ENCODE measurements at places on chromosomes 1 and 21. TPM values are rescaled to one million over a fixed set of nuclear protein-coding genes. Genes with fewer than 3 reads are reported as not detected.
A peak's percentile ranks its signal among the peaks of the same experiment; 100 is the strongest.

DNA sequence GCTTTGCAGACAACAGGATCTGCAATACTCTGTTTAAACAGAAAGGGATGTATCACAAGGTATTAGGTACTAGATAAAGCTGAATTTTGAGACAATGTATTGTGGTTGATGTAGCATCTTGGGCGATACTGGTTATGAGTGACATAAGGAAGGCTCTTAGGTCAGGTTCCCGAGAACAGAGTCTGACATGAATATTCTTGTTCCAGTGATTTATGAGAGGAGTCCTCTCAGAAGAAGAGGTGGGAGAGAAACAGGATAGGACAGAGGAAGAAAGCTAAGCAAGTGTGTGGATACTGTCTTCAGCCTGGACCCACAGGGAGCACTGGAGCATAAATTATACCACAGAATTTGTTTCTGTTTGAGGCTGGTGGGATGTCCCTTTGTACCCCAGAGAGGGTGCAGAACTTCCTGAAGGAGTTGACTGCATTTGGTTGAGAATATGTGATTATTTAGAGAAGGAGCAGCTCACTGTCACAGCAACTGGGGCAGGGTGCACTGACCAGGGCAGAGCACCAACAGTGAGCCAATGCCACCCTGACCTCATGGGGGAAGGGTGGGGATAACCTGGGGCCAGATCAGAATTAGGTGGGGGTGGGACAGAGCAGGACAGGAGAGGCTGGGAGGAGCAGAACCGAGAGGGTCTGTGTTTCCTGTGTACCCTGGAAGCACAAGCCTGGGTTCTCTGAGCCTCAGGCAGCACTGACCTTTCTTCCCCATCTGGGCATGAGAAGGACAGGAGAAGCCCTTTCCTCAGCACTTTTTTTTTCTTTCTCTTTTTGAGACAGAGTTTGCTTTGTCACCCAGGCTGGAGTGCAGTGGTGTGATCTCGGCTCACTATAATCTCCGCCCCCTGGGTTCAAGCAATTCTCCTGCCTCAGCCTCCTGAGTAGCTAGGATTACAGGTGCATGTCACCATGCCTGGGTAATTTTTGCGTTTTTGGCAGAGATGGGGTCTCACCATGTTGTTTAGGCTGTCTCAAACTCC, 36.3 kb upstream of the SLC6A9 start:
- no peak for DNase-seq

DNA sequence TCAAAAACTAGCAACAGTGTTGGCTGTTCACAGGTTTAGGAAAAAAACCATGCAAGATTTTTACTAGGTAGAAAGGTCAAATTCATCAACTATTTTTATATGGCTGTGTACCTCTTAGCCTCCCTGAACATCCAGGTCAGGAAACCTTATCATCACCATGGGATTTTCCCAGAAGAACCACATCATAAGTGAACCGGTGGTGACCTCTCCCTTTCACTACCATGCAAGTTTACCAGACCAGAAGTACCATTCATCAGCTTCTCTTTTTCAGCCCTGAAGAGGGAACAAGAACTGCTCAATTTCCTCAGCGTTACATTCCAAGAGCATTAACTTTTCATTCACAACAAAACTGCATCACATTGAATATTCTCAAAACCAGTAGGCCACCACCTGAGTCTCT, 5.9 kb downstream of the SSBP3 start:
- no peak for DNase-seq

- peak; percentile 77 for DNase-seq
Measured at GRCh38 chr1:214441119-214441518, 110.3 kb downstream of the PTPN14 start.

DNA sequence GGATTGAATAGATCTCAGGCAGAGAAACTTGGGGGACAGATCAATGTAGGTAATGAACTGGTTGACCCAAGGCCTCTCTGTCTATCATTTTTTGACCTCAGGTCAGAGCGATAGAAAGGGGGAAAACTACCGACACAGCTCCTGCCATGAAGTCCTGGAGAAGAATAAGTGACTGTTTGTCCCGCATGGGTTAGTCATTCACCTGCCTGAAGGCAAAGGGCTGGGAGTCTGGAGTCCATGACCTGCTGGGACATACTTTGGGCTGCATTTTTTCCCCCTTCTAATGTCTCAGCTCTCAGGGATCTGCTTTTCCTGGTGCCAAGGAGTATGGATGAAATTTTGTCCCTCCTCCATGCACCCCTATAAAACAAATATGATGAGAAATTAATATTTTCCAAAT, 1.6 kb upstream of the ROR1 start:
- DNase-seq: no peak

TIE1 gene
- 1,392 TPM for total RNA-seq

SMIM1 gene
- total RNA-seq: 0.56 TPM

RPS8 gene
- total RNA-seq: 1,197 TPM

DISP3 gene
- not detected for total RNA-seq
